ENCODE measurements at places on chromosomes 1 and 21.

DNA sequence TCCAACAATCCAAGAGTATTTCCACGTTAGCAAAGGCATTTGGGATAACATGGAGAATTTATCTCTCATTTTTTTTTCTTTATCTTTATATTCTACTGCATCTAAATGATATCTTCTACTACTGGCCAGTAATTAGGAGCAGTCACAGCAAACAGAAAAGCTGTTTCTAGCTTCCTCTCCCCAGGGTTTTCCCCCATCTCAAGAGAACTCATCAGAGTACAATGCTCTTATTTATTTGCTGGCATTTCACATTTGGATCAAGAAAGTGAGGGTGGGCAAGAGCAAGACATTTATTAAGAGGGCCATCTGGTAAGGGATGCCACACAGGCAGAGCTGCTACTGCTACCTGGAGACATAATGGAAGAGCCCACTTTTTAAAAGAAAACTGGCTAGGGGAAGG, 368.2 kb downstream of the USH2A start:
- no peak for DNase-seq

DNA sequence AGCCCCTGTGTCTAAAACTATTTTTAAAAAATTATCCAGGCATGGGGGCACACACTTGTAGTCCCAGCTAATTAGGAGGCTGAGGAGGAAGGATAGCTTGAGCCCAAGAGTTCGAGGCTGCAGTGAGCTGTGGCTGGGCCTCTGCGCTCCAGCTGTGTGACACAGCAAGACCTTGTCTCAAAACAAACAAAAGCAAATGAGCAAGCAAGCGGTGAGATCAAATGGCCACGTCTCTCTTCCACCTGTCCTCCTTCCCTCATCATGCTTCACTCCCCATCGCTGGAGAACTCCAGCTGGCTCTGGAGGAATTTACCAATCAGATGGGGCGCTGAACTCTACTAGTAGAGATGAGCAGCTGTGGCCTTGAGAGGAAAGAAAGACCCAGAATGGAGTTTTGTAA, 14.0 kb upstream of the REN start:
- no peak for DNase-seq

DNA sequence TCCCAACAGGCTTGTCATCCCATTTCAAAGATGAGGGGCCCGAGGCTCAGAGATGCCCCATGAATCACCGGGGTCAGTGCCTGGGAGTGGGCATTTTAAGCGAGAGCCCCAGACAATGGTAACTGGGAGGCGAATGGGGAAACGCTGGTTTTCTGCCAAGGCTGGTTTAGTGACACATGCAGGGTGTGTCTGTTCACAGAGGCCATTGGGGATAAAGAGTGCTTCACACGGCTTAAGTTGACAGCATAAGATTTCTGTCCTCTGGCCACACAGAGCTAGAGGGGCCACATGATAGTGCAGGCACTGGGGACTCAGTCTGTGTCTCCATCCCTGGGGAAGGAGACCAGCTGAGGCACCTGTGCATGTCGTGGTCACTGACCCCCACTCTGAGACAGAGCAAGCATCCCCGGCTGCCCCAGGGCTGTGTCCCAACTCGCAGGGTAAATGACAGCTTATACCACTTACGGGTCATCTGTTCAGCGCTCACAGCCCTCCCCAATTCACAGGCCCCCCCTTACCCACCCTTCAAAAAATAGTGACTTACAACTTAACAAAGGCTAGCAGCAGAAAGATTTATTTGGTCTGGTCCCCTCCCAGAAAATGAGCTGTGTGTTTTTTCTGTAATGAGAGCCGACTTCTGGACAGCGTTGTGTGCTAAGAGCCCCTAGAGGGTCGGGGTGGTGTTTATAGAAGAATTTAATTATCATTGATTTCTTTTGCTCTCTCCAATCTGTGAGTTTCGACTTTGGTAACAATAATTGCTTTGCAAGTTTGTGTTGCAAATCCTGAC, 34.9 kb upstream of the ARHGEF16 start:
- no peak for DNase-seq

DNA sequence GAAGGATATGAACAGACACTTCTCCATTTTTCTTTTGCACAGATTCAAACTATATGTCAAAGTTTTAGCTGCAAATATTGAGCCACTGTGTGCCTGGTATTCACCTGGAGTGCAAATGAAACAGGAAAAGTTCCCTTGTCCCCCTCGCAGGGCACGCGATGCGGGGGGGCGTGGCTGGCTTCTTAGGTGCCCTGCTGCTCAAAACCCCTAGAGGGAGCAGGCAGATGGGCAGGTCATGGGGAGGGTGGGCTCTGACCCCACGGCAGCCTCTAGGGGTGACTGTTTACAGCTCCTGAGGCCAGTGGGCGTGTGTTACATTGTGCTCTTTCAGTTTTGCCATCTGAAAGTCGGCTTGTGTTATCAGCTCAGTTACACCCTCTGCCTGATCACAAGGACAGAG, 931.2 kb upstream of the B3GALT2 start:
- no peak for DNase-seq

DNA sequence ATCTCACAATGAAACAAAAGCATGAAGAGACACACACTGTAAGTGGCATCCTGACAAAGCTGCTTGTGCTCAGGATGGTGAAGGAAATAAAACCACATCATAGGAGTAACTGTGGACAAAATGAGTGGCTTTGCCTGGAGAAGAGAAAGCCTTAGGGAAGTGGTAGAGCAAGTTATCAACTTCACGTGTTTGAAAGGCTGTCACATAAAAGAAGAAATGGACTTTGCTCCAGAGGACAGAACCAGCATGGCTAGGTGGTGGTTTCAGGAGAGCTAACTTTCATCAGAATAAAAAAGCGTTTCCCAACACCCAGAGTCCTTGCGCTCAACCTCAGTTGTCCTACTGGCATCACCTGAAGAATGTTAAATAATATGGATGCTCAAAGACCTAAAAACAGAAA, 139.9 kb downstream of the SETD4 start:
- DNase-seq, result no peak

GRCh38 chr1:183480971-183481441, 8.7 kb downstream of the SMG7 start:
- no peak for DNase-seq

- DNase-seq, result no peak
These were observed 6.1 kb upstream of the LDLRAP1 start for GRCh38 chr1:25537153-25537831.

DNA sequence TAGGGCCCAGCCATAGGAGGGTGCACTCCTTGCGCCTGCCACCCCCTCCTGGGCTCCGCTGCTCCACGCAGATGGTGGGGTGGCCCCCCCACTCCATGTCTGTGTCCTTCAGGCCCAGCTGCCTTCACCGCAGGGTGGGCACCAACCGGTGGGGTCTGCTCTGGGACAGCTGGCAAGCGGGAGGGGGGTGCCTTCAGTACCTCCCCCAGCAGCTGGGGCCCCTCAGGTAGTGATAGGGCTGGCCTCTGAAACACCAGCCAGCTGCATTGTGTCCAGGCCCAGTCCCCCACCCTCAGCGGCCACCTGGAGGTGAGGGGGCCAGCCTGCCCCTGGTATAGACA, 360 bp downstream of the GJC2 start:
- DNase-seq, result no peak

DNA sequence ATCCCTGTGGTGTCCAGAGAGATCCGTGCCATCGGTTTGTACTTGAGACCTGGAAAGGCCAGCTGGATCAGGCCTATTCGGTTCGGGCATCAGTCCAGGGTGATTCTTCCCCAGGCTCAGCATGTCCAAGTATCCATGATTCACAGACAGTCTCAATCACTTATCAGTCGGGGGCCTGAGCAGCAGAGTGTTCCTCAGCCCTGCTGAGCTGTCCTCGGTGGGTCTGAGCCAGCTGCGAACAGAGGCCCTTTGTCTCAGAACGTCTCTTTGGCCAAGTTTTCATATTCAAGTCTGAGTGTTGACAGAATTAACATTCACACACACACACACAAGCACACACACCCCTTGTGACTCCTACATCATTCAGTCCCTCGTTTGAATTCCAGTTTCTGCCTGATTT, 33.4 kb upstream of the OSBPL9 start:
- DNase-seq, result no peak

GRCh38 chr1:184620469-184620868, 134.2 kb downstream of the EDEM3 start:
- no peak for DNase-seq

GRCh38 chr1:244163861-244164510, 112.9 kb downstream of the ZBTB18 start:
- DNase-seq, result no peak

GRCh38 chr1:147781056-147781471, 20.7 kb upstream of the GJA5 start:
- DNase-seq, result no peak

GRCh38 chr1:50983219-50983802, 13.3 kb downstream of the CDKN2C start:
- no peak for DNase-seq
